ENCODE measurements at places on chromosomes 3 and 15.

- DNase-seq = no peak
These were observed 22.8 kb downstream of the TTC14 start for GRCh38 chr3:180624714-180625113.

GRCh38 chr3:176208915-176209314, 988.4 kb downstream of the TBL1XR1 start:
- no peak for DNase-seq

- no peak for DNase-seq
These were observed 92.2 kb downstream of the SV2B start for GRCh38 chr15:91192285-91192684.

DNA sequence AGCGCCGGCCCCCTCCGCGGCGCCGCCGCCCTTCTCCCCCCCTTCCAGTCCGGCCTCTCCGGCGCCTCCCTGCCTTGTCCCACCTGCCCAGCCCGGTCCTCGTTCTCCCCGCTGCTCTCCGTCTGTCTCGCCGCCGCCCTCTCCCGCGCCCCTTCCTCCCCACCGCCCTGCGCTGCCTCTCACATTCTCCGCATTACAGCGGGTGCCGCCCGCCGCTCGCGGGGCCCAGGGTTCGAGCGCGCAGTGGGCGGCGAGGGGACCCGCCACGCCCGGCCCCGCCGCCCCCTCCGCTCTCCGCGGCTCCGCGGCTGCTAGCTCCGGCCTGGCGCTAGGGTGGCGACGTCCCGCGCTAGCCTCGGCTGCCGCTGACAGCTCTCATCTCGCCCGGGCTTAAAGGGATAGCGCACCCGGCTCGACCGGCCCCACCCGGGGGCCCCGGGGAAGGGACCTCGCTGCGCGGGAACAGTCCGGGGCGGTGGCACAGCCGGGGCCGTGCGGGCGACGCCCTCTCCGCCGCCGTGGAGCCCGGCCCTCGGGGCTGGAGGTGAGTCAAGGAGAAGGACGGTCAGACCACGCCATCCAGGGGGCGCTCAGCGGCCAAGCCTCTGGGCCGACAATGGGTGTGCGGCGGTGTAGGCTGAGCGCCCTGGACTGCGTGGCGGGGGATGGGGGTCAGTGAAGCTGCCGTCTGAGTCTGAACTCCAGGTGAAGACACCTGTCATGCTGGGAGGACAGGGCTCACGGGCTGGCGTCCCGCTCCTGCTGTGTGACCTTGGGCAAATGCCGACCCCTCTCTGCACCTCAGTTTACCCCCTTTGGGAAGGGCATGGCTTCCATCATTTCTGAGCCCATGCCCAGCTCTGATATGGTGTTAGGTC, 187.4 kb upstream of the LINGO1 start:
- no peak for DNase-seq

DNA sequence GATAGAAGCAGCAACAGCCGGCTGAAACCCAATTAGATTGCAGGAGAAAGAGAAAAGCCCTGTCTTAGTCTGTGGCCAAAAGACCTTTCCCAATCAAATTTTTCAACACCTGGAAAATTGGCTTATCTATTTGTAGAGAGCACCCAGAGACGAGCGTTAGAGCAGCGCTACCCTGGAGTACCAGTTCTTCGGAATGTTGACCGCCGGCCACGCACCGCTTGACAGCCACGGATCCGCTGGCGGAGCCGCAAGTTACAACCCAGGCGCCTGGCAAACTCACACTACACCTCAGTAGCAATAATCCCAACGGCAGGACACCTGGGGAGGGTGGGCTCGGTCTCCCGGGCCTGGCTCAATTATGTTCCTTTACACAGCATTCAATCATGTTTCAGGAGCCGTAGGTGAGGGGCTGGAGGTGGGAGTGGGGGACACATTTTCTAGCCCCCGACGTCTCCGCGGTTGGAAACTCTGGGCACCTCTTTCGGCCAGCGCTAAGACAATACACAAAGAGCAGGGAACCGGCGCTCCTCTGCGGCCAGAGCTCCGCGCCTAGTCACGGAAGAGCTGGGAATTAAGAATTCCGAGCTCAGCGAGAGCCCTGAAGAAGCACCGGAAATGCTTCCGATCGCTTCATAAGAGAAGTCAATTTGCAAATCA, 1.2 kb downstream of the MB21D2 start:
- DNase-seq = peak; percentile 67

- no peak for DNase-seq
These were observed 39.2 kb downstream of the RFT1 start for GRCh38 chr3:53091011-53091410.

- DNase-seq = no peak
These were observed 6.9 kb downstream of the CHCHD4 start for GRCh38 chr3:14117468-14118399.

GRCh38 chr3:29415482-29416223, 134.8 kb downstream of the RBMS3 start:
- DNase-seq = peak; percentile 35

GRCh38 chr3:43477600-43477999, 144.2 kb downstream of the ANO10 start:
- no peak for DNase-seq

GRCh38 chr3:69784954-69785514, 45.8 kb downstream of the MITF start:
- DNase-seq = peak; percentile 85

DNA sequence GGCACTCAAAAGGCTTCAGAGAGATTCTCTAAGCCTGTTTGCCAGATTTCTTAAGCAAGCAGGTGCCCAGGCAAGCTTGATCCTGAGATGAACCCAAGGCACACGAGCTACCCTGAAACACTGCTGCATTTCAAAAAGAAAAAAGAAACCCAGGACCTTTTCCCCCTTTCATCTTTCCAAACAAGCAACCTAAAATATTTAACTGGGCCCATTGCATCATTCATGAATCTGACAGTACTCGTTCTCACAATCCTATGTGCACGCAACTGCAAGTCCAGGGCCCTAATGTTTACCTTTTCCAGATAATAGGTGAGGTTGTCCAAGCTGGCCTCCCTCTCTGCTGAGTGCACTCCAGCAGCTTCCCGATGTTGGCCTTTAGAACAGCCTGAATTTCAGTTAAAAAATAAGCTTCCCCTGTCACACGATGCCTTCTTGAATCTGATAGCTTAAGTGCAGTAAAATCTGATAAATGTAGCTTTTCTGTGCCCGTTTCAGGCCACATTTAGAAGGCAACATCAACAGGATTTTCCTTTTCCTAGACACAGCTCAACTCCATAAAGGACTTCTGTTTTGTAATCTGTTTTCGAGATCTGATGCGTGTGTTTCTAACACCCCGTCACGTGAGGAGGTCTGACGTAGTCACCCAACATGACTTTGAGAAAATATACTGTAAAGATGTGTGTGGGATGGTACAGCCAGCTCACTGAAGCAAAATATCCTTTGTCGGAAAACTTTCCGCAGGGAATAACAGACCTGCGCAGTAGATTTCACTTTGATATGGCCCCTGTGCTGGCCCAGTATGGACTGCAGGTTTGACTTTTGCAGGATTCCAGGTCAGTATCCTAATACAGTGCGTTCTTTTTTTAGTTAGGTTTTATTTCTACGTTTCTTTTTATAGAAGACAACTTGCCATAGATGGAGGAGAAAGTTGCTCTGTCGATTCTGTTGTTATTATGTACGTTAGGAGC, 55.1 kb upstream of the RASA2 start:
- no peak for DNase-seq

DNA sequence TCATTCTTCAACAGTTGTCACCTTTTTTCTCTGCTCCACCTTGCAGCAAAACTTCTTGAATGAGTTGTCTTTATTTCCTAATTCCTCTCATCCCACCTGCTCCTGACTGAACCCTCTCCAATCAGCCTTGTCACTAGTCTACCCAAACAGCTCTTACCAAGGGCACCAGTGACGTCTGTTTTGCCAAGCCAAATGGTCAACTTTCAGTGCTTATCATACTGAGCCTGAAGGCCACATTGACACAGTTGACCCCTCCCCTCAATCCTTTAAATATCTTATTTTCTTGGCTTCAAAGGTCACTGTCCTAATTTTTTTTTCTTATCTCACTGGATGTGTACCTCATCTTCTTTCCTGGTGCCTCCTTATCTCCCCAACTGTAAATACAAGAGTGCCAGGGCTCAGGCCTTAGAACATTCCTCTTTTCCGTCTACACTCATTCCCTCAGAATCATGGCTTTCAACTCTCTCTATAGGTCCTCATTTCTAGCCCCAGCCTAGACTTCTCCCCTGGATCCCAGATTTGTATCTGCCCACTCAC, 43.2 kb downstream of the CMTM8 start:
- no peak for DNase-seq

GRCh38 chr3:143330296-143330868, 210.8 kb downstream of the CHST2 start:
- no peak for DNase-seq

DNA sequence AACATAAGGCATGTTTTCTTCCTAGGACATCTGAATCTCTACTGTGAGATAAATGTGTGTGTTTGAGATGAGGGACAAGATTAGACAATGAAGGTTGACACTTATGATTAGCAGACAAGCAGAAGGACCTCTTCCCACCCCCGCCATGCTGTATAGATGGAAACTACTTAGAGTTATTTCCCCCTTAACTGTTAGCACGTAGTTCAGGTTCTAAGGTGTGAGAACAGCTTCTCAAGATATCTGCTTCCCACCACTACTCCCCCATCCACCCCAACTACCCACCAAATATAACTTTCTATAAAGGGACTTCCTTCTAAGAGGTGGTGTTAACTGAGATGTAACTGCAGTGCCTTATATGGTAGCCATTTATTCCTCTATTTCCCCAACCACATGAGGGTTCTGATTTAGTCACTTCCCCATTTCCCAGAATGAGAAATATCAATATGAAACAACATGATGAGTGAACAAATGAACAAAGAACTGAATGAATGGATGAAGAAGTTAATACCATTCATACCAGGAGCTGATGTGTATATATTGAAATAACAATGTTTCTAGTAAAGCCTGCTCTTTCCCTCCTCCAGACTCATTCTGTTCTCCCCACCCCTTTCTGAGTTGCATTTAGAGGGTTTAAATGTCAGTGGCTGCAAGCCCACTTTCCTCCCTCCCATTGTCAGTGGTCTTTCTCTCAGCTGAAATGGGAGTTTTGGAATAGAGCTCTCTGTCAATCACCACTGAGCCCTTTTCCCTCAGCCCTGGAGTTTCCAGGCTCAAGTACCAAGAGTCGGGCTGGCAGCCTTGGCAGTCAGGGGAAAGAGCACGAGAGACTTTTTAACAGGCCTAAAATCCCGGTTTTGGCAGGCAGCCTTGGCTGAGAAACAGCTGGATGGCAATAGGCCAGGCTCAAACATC, 7.7 kb upstream of the RFTN1 start:
- no peak for DNase-seq

GRCh38 chr3:27356976-27357375, 12.2 kb downstream of the NEK10 start:
- DNase-seq = no peak

DNA sequence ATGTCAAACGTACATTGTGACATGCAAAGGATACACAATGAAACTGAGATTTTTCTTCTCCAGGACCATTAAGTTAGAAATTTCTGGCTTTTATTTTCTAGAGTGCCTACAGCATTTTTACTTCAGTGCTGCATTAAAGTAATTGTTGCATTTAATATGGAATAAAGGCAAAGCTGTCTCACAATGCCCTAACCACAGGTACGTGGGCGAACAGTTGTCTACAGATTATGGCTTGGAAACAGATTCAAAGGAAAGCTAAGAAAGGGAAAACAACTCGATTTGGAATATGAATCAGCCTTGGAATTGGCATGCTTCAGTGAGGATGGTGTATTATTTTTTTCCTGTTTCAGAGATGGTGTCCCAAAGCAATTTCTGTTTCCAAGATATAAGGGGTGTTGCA, 79.1 kb upstream of the TUSC7 start:
- DNase-seq = no peak

DNA sequence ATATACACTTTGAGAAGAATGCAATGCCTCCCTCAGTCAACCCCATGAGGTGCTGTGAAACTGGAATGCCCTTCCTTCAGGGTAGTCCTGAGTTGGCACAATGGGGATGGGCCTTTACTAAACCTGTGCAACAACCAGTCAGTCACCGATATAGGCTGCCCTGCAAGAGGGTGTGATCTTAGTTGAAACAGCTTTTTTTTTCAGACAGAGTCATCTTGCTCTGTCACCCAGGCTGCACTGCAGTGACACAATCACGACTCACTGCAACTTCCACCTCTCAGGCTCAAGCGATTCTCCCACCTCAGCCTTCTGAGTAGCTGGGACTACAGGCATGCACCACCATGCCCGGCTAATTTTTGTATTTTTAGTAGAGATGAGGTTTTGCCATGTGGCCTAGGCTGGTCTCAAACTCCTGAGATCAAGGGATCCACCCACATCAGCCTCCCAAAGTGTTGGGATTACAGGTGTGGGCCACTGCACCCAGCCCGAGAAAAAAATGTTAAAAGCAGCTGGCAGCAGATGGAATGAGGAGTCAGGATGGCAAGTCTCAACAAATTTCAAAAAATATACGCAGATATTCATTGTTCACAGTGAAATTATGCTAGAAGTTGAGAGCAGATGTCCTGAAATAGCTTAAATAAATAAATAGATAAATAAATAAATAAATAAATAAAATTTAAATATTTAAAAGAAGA, 31.8 kb downstream of the MYO5A start:
- DNase-seq = peak; percentile 34

DNA sequence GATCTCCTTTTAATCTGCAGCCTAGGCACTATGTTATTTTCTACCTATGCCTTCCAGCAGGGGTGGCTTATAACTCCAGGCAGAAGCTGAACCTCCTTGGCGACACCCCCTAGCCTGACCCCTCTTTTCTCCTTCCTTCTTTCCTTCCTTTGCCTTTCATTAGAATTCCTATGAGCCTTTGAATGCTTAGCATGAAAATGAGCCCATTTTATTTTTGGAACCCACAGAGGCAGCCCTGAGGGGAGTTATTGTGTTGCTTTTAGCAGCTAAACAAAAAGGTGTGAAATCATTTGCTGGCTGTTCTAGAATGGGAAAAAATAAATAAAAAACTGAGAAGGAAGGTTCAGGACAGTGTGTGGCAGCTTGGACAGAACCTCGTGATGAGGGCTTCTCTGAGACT, 164.6 kb upstream of the ICE2 start:
- DNase-seq = no peak

GRCh38 chr15:66046751-66047150, 177.5 kb downstream of the RAB11A start:
- DNase-seq = no peak

GRCh38 chr3:195172896-195173295, 98.1 kb downstream of the XXYLT1 start:
- no peak for DNase-seq

DNA sequence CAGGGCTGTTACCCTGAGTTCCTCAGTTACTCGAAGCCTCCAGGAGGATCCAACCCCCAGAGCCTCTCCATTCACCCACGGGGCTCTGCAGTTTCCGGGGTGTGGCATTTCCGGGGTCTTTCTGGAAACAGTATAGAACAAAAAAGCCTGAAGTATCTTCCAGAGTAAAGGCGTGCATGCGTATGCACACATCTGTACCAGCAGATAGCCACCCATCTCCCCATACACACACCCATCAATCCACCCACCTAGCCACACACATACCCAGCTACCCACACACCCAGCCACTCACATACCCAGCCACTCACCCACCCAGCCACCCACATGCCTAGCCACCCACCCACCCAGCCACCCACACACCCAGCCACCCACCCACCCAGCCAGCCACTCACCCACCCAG, 2.9 kb upstream of the DNAJB8 start:
- no peak for DNase-seq

GRCh38 chr3:102206511-102207031, 228.2 kb upstream of the ZPLD1 start:
- peak; percentile 66 for DNase-seq

Measured in astrocyte (in vitro differentiated cells and primary cell).